ENCODE measurements at places on chromosomes 4 and X. TPM values are rescaled to one million over a fixed set of nuclear protein-coding genes. Genes with fewer than 3 reads are reported as not detected.

GRCh38 chr4:145530662-145531061 is 49.0 kb downstream of the SMAD1 start:
- H3K4me3 ChIP-seq: no peak overlapping the region
- no peak for DNase-seq
- H3K27me3 ChIP-seq: no peaks in the 10 kb centered on the region
- H3K4me1 ChIP-seq: peaks cover 9% of the 10 kb centered on the region

DNA sequence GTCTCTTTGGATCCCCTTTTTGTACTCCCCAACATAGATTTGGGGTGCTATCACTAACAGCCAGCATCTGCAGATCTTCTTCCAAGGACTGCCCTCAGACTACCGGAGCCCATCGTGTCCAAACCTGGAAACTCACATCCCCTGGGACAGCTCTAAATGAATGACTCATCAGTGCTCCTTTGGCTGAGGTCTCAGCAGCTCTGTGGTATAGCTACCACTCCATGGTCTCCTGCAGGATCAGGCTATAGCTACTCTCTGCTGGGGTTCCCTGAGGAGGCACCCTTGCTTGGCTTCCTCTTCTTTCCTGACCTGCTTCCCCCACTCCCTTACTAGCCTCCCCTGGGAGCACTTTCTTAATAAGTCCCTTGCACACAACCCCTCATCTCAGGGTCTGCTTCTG is 97.5 kb upstream of the PRPS2 start:
- H3K27me3 ChIP-seq: peaks cover 9% of the 10 kb centered on the region
- no peaks in the 10 kb centered on the region for H3K36me3 ChIP-seq
- no peak for DNase-seq
- H3K4me1 ChIP-seq: no peaks in the 10 kb centered on the region

DNA sequence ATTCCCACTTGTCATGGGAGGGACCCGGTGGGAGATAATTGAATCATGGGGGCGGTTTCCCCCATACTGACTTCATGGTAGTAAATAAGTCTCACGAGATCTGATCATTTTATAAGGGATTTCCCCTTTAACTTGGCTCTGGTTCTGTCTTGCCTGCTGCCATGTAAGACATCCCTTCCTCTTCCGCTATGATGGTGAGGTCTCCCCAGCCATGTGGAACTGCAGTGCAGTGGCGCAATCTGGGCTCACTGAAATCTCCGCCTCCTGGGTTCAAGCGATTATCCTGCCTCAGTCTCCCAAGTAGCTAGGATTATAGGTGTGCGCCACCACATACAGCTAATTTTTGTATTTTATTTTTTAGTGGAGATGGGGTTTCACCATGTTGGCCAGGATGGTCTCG is 2.9 kb downstream of the HPGDS start:
- H3K27ac ChIP-seq: peak overlapping the region; percentile 51
- H3K36me3 ChIP-seq: no peaks in the 10 kb centered on the region
- H3K4me1 ChIP-seq: peaks cover 13% of the 10 kb centered on the region

DNA sequence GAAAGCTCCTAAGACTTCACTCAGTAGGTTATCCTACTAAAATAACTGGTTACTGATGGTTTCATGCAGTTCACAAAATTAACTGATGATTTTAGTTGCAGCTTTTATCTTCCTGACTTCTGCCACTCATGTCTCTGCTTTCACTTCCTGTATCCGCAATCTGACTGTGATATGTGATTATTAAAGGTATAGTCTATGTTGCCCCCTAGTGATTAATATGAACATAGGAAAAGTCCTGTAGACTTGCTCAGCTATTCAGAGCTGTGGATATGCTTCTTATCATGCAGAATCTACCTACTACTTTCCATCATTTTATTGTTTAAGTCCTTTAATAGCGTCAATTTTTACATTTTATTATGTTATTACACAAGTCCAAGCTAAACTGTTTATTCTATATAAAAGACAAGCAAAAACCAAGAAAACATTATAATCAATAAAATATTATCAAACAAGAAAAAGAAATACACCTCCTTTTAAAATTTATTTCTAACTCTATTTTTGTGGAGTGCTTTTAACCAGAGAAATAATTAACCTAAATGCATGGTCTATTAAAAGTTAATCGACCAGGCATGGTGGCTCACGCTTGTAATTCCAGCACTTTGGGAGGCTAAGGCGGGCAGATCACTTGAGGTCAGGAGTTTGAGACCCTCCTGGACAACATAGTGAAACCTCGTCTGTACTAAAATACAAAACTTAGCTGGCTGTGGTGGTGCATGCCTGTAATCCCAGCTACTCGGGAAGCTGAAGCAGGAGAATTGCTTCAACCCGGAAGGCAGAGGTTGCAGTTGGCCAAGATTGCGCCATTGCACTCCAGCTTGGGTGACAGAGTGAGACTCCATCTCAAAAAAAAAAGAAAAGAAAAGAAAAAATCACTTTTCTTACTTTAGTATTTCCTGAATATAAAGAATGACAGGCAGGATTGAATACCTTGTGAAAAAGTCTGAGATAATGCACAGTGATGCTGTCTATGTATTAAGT is 40.4 kb upstream of the TLR2 start:
- no peak for DNase-seq
- H3K27me3 ChIP-seq: no peaks in the 10 kb centered on the region
- no peaks in the 10 kb centered on the region for H3K36me3 ChIP-seq
- no peak overlapping the region for H3K4me3 ChIP-seq
- H3K27ac ChIP-seq: no peak overlapping the region

DNA sequence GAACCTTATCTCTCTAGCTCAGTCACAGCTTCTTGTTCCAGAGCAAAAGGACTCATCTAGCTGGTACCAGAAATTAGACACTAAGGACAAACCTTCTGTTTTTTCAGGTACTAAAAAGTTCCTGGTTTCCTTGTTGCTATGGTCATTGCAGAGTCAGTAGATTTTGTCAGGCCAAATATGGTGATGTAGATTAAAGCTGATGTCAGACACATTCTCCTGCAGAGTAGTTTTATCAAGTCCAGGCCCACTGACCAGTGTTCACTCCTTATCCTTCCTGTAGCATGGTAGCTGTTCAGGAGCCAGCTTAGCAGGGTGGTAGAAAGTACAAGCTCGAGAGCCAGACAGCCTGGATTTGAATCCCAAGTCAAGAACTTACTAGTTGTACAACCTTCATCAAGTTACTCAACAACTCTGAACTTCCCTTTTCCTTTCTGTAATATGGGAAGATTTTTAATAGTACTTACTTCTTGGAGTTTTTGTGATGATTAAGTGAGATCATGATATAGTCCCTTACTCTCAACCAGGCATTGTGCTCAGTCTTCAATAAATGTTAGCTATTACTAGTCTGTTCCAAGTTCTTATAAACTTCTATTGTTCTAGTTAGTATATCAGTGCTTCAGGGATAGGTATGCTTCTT is 17.9 kb downstream of the OCRL start:
- DNase-seq: no peak
- no peaks in the 10 kb centered on the region for H3K4me1 ChIP-seq
- no peak overlapping the region for H3K27ac ChIP-seq
- peaks cover 11% of the 10 kb centered on the region for H3K36me3 ChIP-seq

DNA sequence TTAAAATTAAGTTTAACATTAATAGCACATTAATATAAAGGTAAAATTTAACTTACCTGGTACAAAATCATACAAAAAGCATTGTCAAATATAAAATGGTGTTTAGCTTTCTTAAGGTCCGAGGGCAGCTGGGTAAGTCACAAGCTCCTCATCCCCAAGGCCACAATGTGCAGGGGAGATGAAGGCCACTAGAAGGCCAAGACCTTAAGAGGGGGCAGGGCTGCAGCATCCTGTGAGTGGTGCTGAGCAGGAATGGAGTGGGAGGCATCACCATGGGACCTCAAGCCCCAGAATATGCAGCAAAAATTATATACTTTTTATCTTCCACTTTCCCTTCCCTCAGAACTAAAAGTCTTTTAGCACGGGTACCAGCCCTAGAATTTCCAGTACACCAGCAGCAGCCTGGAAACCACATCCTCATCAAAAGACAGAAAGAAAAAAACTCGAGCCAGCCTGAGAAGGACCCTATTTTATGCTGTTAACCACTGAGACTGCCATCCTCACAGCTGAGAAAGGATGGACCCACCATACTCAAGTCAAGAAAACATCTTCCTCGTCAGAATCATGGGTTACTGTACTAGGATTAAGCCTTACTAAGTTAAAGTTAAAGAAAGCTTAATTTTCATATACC is 13.0 kb upstream of the RHOXF2 start:
- H3K27ac ChIP-seq: no peak overlapping the region
- H3K27me3 ChIP-seq: no peaks in the 10 kb centered on the region
- DNase-seq: no peak
- H3K4me1 ChIP-seq: peaks cover 19% of the 10 kb centered on the region
- H3K36me3 ChIP-seq: peaks cover 6% of the 10 kb centered on the region

DNA sequence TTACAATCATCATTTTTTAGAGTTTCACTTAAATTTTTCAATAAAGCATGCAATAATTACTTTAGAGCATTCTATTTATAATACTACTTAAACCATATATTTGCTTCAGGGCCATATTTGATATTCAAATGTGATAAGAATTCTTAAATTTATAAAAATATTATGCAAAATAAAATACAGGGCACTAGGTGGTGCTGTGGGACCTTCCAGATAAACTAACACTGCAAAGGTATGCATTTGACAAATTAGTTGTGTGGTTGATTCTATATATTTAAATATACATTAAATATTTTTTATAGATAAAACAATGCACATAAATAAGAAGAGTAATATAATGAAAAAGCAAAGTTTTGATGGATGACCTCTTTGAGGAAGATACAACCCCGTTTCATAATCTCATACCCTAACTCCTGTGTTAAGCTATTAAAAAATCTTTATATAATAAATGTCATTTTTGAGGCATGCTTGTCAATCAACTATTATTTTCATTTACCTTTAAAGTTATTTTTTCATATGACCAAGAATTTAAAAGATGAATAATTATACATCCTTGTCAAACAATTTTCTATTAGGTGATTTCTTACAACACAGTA is 128.4 kb downstream of the REELD1 start:
- peak; percentile 50 for DNase-seq
- H3K27ac ChIP-seq: no peak overlapping the region
- no peaks in the 10 kb centered on the region for H3K27me3 ChIP-seq
- peaks cover 9% of the 10 kb centered on the region for H3K4me1 ChIP-seq
- H3K36me3 ChIP-seq: no peaks in the 10 kb centered on the region

- H3K4me3 ChIP-seq: no peak overlapping the region
- no peak for DNase-seq
- no peak overlapping the region for H3K27ac ChIP-seq
- H3K4me1 ChIP-seq: no peaks in the 10 kb centered on the region
- no peaks in the 10 kb centered on the region for H3K36me3 ChIP-seq
These were observed 70.7 kb upstream of the RPS6KA6 start for GRCh38 chrX:84258708-84259107.

GRCh38 chr4:48162162-48162561 is 28.1 kb upstream of the TXK start:
- H3K36me3 ChIP-seq: peaks cover 23% of the 10 kb centered on the region
- no peak overlapping the region for H3K4me3 ChIP-seq
- H3K27me3 ChIP-seq: no peaks in the 10 kb centered on the region
- peak overlapping the region; percentile 17 for H3K27ac ChIP-seq
- peaks cover 17% of the 10 kb centered on the region for H3K4me1 ChIP-seq

DNA sequence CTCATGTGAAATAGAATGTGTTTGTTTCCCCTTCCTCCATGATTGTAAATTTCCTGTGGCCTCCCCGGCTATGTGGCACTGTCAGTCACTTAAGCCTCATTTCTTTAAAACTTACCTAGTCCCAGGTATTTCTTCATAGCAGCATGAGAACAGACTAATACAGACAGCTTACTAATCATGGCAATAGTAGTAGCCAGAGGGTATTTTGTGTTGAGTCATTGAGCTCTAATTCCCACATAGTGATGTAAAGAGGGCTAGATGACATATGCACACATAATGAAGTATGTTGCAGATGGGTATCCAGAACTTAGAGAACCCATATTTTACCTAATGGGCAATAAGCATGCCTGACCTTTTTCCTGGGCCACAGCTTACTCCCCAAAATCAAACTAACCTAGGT is 1197.2 kb downstream of the PCDH7 start:
- no peak for DNase-seq
- H3K27me3 ChIP-seq: no peaks in the 10 kb centered on the region
- H3K4me3 ChIP-seq: no peak overlapping the region
- H3K4me1 ChIP-seq: no peaks in the 10 kb centered on the region

Gene NPY1R
- total RNA-seq: not detected

Gene BTC
- total RNA-seq: not detected

Gene FRMD7
- total RNA-seq: not detected

Gene DUSP21
- total RNA-seq: not detected

Data from activated CD4-positive, alpha-beta T cell treated with anti-CD3 and anti-CD28 coated beads for 36 hours (primary cell).